ENCODE measurements at places on chromosomes 7 and 10. TPM values are rescaled to one million over a fixed set of nuclear protein-coding genes. Genes with fewer than 3 reads are reported as not detected.

- DNase-seq = no peak
Measured at GRCh38 chr7:134042307-134042706, 84.8 kb upstream of the LRGUK start.

GRCh38 chr10:120944586-120945125 is 93.5 kb downstream of the WDR11 start:
- no peak for DNase-seq

DNA sequence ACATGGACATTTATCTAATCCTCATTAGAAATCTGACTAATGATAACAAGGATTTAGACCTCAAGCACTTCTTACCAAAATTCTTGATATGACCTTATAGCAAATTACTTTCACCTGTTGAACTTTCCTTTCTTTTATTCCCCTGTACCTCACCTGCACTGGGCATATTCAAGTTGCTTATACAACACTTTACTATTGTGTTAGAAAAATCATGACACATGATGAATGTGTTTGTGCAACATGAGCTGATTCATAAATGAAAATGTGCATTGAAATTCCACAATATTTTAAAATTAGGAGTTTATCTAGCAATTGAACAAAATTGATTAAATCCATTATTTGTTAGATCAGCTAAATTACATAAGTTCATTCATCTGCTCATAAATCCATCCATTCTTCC is 160.6 kb downstream of the CFTR start:
- DNase-seq = no peak

DNA sequence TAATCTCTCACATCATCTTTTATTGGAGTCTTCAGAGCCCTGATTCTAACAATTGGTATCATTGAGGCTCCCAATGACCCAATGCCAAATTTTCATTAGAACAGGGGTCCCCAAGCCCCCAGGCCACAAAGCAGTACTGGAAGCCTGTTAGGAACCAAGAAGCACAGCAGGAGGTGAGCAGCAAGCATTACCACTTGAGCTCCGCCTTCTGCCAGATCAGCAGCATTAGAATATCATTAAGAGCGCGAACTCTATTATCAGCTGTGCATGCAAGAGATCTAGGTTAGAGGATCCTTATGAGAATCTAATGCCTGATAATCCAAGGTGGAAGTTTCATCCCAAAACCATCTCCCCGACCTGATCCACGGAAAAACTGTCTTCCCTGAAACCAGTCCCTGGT is 23.1 kb downstream of the KIF5B start:
- no peak for DNase-seq

DNA sequence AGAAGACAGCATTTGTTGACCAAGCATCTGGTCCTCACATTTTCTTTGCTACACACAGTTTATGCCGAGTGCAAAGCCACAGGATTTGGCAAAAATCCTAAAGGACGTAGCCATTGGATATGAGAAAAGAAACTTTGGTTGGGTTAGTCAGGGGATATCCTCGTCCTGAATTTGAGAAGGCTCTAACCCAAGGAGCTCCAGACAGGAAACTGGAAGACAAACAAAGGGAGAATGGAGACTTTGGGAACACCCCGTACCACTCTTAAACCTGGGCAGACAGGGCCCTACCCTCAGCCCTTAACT is 146.6 kb upstream of the FRMD4A start:
- no peak for DNase-seq

RASA4B gene
- 10.4 TPM for total RNA-seq

GHRHR gene
- not detected for total RNA-seq

All from activated CD4-positive, alpha-beta memory T cell treated with anti-CD3 and anti-CD28 coated beads for 36 hours (primary cell).